ENCODE measurements at places on chromosomes 5 and 9.

- DNase-seq, result no peak
Measured at GRCh38 chr5:140840978-140841962, at the start of gene PCDHA8. PCDHA8 (plus strand) TSS chr5:140841187; CDS start chr5:140841322, 135 bp downstream.

DNA sequence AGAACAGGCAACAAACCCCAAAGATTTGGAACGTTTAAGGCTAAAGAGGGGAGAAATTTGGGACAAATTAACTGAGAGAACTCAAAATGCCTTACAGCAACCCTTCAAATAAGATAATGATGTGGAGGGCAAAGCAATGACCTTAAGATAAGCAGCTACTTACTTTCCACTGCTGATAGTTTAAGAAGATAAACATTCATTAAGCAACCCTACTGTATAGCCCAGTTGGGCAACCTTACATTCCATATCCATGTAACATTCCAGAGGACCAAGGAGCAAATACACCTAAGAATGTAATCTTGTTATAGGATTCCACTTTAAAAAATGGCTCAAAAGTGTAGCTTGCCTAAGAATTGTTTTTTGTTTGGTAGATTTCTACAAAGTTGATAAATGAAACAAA, 14.8 kb downstream of the ETF1 start:
- DNase-seq, result no peak

DNA sequence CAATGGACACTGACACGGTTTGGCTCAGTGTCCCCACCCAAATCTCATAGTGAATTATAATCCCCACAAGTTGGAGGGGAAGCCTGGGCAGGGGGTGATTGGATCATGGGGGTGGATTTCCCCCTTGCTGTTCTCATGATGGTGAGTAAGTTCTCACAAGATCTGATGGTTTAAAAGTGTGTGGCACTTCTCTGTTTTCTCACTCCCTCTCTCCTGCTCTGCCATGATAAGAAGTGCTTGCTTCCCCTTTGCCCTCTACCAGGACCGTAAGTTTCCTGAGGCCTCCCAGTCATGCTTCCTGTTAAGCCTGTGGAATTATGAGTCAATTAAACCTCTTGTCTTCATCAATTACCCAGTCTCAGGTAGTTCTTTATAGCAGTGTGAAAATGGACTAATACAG, 115.8 kb upstream of the KIF2A start:
- DNase-seq, result no peak

- DNase-seq, result no peak
Measured at GRCh38 chr5:134555223-134555889, 29.9 kb downstream of the JADE2 start.

DNA sequence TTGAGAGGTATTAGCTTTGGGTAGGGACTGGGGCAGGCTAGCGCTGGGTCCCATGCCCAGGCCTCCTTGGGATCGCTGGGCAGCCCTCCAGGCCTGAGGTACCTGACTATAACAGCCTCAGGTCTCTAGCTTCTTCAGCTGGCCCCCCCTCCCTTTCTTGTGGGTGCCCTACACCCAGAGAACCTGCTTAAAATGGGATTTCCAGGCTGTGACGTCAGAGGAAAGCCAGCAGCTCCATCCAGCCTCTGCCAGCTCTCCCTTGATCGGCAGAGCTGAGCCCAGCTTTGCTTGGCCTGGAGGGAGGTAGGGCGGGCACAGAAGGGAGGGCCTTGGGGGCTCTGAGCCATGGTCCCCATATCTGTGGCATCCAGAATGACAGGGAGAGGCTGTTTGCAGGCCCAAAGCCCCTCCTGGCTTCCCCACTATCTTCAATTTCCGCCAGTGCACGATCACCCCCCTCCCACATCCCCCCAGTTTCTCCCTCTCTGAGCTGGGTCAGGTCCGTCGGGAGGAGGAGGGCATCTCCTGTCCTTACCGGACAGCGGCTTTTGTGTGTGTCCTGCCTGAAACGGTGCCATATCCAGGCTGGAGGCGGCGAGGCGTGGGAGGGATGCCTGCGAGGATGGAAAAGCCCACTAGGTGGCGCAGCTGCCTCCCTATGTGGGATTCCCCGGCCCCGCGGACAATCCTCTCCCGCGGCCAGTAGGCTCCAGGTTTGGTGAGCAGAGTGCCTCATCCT, 10.8 kb downstream of the REEP2 start:
- DNase-seq, result peak; percentile 59

DNA sequence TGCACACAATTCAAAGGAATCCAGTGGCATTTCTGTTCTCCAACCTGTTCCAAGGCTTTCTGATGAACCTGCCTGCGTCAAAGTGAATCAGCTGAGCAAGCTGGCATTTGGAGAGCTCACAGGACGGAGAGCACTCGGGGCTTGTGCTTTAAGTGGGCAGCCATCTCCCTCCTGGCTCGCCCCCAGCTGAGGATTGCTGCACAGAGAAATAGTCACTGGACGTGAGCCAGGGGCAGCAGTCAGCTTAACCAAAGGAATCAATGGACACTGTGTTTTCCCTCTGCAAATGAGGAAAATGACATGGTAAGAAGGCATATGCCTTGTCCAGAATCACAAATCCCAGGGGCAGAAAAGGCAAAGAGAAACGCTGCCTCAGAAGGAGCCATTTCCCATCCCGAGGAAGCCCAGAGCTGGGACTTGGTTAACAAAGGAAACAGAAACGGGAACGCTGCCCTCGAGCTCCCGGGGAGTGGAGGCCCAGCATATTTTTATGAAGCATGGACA, 299.4 kb downstream of the ZSWIM6 start:
- no peak for DNase-seq

DNA sequence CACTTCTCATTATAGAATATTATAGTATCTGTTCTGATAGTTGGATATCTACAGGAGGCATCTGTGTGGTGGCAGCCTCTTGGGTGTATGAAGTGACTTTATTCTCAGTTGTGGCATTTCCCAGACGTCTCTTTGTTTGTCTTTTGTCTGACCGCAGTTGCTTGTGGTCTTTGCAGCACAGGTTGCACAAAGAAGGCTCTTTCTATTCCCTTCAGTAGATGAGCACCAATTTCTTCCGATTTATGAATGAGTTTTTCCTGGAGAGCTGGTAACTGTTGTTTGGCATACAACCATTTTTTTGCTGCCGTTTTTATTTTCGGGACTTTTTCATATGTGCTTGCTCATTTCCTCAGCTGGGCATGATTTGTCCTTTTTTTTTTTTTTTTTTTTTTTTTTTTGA, 56.4 kb upstream of the MYO10 start:
- no peak for DNase-seq

DNA sequence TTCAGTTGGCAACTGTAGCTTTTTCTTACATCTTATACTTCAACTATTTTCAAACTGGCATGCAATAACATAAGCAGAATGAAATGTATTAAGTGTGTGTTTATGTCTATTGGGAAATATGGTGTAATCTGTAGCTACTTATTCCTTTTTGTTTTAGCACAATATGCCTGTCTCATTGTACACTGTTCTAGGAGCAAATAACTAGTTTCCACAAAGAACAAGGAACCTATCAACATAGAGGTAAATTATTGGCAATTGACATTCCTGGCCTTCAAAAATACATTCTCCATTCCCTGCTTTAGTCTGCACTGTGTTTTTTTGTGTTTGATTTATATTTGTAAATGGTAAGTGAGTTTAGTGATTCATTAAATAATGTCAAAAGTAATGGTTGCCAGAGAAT, 75.7 kb downstream of the FBXL7 start:
- no peak for DNase-seq

- peak; percentile 71 for DNase-seq
Measured at GRCh38 chr5:175895686-175896102, 24.3 kb downstream of the CPLX2 start.

- DNase-seq, result no peak
Measured at GRCh38 chr5:40873286-40873880, 32.2 kb downstream of the CARD6 start.

- DNase-seq, result no peak
Measured at GRCh38 chr5:174922955-174923354, 198.6 kb downstream of the MSX2 start.

- no peak for DNase-seq
Measured at GRCh38 chr5:80002677-80003076, 11.6 kb upstream of the MTX3 start.

DNA sequence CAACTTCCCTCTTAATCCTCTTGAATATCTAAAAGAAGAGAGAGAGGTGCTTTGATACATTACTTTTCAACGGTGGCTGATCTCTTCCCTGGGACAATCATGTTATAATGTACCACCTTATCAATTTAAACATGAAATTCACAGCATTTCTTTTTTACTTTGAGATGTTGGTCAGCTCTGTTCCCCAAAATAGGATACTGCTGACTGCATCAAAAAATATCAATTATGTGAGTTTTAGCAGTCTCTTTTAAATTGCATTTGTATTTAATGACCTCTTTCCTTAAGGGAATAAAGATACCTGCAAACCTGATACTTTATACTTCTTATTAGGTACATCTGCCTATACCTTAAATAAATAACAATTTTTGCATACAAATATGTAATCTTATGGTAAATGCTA, 58.4 kb upstream of the MARCHF11 start:
- DNase-seq, result no peak

DNA sequence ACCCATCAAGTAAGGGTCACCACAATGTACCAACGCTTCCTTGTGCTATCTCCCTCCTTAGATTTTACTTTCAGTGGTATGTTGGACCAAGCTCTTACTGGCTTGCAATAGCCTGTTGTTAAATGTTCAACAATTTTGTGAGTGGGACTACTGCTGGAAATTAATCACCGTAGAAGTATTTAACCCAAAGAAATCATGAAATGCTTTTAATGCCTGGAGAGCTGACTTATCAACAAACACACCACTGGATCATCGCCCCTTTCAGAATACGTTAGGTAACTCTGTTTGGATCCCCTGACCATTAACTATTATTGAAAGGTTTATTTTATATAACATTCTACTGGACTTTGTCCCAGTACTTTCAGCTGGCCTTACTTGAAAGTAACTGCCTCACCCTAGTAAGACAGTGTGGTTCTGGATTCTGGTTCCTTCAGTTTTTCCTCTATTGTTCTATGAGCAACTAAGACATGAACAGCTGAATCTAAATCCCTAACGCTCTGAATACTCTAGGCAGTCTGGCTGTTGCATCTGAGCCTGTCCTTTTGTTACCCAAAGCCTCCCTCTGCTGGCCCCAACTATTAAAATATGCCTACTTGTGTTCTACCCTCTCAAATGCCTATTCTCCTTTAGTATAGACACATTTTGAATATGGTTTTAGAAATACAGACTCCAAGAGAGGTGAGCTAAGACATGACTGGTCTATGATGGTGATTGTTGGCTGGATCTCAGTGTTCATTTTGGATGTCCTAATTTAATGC, 1203.4 kb upstream of the DMAC1 start:
- DNase-seq, result no peak

DNA sequence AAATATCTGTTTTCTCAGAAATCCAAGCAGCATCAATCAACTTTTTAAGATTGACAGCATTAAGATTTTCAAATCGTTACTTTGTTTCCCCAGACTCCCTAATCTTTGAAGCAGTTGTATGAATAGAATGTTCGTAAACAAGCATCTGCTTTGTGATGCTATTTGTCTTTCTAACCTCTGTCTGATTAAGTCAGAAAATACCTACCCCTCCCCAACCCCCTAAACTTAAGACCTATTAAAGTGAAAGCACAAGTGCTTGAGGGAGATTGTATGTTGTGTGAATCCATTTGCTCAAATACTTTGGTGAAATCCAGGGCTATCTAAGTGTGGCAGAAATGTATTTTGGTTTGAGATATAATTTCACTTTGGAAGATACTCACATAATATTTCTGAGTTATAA, 47.9 kb upstream of the C5orf47 start:
- no peak for DNase-seq

- no peak for DNase-seq
Measured at GRCh38 chr9:113609562-113610318, 146.2 kb downstream of the RGS3 start.

DNA sequence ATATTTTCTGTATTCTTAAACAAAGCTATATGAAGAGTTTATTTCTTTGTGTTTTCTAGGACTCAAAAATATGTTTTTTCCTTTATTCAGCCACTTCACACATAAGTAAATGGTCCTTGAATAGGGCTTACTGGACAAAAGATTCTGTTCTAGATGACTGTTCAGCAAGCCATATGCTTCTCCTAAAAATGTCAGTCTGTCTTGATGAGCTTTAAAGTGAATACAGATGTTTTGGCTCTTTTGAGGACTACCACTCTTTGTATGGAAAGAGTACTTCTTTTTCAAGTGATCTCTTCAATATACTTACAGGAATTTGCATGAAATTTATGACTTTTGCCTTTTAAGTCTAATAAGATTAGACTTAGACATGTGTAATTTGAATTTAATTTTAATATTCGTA, 8.4 kb downstream of the NDUFS4 start:
- DNase-seq, result no peak

DNA sequence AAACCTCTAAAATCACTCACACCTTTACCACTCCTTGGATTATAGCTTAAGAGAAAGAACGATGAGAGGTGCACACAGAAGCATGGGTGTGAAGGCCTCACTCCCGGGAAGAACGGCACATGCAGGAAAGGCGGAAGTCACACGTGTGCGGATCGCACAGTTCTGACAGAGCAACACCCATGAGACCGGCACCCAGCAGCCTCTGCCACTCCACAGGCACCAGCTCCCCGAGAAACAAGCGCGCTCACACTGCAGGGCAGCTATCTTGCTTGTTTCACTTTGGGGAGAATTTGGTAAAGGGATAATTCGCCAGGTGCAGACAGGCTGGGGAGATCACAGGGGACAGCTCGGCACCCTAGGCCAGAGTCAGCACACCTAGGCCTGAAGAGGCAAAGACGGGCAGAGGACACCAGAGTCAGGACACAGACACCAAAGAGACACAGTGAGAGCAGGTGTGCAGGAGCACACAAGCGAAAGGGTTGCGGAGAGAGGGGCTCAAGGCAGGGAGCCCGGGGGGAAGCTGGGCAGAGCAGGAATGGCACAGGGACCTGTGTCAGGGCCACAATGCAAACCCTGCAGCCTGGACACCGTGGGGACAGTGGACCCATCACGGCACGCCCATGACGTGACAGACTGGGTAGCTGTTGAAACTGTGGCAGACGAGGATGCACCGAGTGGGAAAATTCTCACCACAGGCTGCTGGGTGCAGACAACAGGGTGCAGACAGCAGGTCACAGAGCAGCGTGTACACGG, 81.7 kb downstream of the CAMSAP1 start:
- no peak for DNase-seq

GRCh38 chr5:143537056-143537455, 133.6 kb upstream of the NR3C1 start:
- no peak for DNase-seq

GRCh38 chr5:137800700-137801411, 46.7 kb upstream of the HNRNPA0 start:
- DNase-seq, result no peak

GRCh38 chr5:156019130-156019529, 307.8 kb upstream of the SGCD start:
- no peak for DNase-seq
